Common myeloid progenitor, CD34-positive (primary cell): ENCODE measurements at places on chromosomes 6 and 20.

DNA sequence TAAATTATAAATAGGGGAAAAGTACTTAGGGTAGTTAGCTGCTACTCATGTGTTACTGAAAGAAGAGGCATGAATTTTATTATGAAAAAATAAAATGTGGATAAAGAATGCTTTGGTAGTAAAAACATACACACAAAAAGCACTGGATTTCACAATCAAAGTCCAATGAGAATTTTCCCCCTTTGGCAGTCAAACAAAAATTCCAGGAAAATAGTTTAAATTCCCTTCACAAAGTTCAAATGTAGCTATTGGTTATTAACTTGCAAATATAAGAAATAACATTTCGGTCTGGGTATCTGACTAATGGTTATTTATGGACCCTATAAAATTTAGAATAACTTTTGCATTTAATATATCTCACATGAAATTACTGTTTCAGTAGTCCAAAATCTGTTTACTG is 210.4 kb downstream of the FOXC1 start:
- DNase-seq: no peak

DNA sequence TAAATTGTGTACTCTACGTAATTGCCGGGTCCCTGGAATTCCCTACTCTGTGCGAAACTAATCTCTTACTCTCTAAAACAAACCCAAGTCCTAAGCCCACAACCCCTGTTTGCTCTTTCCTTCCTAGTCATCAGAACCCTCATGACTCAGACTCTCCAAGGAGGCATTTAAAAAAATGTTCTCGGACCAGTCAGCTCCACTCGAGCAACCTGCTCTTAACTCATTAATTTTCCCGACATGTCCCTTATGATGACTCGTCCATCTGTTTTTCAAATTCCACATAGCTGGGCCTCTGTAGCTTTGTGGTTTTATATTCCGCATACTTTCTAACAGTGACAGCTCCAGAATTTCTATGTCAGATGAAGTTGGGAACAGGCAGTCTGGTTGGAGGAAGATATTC is 2.6 kb upstream of the MUC22 start:
- no peak for DNase-seq

GRCh38 chr6:110646419-110646698 is 168.9 kb downstream of the CDK19 start:
- no peak for DNase-seq

DNA sequence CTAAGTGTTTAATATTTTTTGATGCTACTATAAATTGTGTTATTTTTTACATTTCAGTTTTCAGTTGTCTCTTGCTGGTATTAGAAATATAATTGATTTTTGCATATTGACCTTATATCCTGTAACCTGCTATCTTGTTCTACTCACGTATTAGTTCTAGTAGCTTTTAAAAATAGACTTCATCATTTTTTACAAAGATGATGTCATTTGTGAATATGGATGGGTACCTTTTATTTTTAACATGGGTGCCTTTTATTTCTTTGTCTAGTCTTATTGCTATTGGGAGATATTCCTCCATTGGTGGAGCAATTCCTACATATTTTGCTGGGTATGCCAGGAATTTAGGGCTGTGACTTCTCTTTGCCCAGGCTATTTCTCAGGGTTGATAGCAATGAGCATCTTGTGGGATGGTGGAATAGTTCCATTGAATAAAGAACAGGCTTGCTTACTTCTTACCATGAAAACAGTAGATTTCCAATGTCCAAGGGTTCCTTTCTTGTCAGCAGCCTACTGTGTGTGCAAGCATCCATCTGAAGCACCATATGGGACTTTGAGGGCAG is 149.7 kb downstream of the CARMIL1 start:
- no peak for DNase-seq

GRCh38 chr20:49587111-49587570 is 19.2 kb upstream of the PTGIS start:
- no peak for DNase-seq

DNA sequence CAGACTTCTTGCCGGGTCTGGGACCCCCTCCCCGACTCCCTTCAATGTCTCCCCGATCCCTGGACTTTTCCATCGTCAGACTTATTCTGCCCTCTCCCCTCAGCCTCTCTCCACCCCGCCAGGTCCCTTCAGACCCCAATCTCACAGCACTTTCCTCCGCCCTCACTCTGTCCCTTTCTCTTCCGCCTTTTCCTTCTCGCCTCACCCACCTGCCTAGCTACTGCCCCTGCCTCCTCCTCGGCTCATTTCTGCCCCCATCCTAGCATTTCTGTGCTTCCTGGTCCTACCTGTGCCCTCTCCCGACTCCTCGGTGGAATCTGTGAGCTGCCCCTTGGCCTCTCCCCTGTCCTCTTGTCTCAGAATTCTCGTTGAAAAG is 616 bp downstream of the CHMP4B start:
- DNase-seq: peak; percentile 49

GRCh38 chr6:67131827-67132226 is 1424.8 kb upstream of the EYS start:
- DNase-seq: no peak
